ENCODE measurements at places on chromosomes 3 and 15. TPM values are rescaled to one million over a fixed set of nuclear protein-coding genes. Genes with fewer than 3 reads are reported as not detected.

The RBM6 gene
- 31.5 TPM for total RNA-seq

The PLSCR2 gene
- total RNA-seq, result not detected

DNA sequence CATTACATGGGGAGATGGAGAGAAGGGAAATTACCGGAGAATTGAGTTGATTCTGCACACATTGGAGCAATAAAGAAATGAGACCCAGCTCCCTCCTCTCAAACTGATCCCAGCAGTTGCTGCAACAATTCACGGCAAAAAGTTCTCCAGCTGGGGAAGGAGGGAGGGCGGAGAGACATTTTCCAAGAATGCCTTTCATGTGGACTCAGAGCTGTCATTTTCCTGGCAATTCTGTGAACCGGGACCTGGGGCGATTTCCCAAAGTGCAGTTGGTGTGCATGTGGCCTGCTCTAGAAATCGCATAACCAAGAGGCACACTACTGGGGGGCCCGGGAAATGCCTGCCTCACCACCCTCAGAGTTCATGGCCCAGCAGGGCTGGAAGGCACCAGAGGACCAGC is 48.7 kb upstream of the IREB2 start:
- DNase-seq, result no peak

The CLDN16 gene
- 0.15 TPM for total RNA-seq

The VWA5B2 gene
- total RNA-seq, result not detected
